Fibroblast of skin of left biceps (primary cell): ENCODE measurements at places on chromosomes 12 and 14.

- no peak for DNase-seq
Measured at GRCh38 chr12:29750131-29750927, 33.4 kb downstream of the TMTC1 start.

DNA sequence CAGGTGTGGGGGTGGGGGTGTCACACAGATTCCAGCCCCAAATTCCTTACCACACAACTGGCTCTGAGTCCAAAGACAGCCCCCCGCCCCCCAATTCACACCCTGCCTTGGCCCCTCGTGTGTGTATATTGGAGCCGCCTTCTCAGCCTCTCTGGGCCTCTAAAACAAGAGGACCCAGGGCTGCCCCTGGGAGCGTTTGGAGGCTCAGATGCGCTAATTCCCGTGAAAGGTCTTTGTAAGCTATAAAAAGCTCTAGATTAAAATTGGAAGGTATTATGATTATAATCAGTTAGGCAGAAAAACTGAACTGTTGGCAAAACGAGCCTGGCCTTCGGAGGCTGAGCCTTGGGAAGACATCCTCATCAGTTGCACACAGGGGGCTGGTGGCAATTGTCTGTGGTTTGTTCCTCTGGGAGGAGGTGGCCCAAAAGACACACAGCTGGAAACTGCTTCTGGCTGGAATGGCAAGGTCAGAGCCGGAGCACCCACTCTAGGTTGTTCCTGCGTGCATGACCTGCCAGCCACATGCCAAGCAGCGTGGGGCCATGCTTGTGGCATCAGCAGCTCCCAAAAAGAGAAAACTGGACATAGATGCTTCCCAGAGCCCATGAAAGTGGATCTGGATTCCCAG lies 118.5 kb downstream of the PHETA1 start:
- no peak for DNase-seq

DNA sequence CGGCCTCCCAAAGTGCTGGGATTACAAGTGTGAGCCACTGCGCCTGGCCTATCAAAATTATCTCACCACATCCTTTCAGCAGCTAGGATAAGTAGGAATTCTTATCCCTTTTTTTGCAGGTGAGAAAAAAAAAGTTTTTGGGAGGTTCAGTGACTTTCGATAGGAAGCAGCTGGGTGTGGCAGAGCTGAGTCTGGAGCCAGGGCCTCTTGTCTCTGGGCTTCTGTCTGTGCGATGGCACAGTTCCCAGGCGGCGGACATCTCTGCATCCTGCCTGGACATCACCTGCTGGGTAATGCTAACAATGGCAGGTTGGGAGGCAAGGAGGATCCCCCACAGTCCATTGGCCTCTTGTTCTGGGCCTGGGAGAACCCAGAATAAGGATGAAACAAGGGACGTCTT lies 12.5 kb downstream of the NRXN3 start:
- DNase-seq, result no peak

DNA sequence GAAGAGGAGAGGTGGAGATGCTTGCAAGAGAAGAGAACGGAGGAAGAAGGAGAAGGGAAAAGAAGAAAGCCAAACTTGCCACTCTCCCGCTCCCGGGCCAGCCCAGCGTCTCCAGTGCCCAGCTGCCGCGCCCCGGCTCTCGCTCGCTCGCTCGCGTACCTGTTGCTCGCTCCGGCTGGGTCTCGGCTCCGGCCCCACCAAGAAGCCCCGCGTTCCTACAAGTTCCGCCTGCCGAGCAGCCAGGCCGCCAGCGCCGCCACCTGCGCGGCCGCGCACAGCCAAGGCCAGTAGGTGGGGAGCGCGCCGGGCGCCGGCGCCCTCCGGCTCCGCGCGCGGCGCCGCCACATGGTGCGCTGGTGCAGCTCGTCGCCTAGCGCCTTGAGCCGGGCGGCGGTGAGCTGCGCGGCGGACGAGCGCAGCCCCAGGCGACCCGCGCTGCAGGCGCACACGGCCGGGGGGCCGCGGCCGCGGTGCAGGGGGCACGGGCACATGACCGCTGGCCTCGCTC lies 370 bp downstream of the HRK start:
- DNase-seq, result no peak

DNA sequence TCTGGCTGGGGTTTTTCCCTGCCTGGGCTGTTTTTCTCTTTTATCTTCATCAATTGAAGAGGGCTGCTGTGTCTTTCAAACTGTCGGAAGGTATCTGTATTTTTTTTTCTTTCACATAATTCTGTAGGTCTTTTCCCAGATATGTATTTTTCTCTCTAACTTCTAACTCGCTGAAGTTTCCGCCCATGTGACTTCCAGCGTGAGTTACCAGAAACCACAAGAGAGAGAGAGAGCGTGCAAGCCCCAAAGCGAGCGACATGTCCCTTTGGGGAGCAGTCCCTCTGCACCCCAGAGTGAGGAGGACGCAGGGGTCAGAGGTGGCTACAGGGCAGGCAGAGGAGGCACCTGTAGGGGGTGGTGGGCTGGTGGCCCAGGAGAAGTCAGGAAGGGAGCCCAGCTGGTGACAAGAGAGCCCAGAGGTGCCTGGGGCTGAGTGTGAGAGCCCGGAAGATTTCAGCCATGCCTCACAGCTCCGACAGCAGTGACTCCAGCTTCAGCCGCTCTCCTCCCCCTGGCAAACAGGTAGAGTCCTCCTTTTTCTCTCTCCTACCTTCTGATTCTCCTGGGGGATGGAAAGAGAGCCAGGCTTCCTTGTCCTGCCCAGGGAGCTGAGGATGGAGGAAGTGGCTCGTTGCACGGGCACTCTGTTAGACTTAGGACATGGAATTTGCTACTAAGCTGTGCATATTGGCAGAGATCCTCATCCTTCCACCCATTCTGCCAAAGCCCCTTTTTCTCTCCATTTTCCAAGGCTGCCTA lies at the start of gene BATF:
TSS of gene BATF (plus strand) at position 246 of the 759 bp plus-strand sequence. CDS start at position 460, 214 bp downstream.
- no peak for DNase-seq

- DNase-seq, result no peak
Measured at GRCh38 chr12:3253682-3254275, 176.6 kb downstream of the TSPAN9 start.

- DNase-seq, result peak; percentile 97
Measured at GRCh38 chr12:19273482-19274330, 144.2 kb downstream of the PLEKHA5 start.

DNA sequence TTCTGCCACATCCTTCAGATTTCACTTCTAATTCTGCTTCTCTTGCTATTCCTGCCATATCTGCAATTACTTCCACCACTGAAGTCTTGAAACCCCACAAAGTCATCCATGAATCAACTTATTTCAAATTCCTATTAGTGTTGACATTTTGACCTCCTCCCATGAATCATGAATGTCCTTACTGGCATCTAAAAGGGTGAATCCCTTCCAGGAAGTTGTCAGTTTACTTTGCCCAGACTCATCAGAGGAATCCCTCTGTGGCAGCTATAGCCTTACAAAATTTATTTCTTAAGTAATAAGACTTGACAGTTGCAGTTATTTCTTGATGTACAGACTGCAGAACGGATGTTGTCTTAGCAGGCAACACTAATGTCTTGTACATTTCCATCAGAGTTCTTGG lies 162.9 kb downstream of the PCNX1 start:
- no peak for DNase-seq

GRCh38 chr12:128467882-128468281 lies 200.9 kb downstream of the TMEM132C start:
- no peak for DNase-seq

DNA sequence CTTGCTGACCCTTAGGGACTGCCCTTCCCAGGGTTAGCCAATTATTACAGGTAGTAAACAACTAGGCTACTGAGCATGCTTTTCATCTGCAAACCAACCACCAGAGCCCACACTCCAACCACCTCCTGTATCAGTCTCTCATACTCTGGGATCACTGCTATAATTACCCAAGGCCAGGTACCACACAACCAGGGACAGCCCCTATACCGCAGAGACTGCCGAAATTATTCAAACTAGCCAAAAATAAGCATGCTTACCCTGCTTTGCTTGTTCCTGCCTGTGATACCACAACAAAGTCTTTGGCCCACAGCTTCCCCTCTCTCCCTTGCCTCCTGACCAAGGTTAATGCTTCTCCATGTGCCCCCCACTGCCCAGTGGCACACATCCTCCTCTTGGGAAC lies 197.6 kb upstream of the SRRM4 start:
- DNase-seq, result no peak

- no peak for DNase-seq
Measured at GRCh38 chr12:91857813-91858542, 287.7 kb downstream of the BTG1 start.

DNA sequence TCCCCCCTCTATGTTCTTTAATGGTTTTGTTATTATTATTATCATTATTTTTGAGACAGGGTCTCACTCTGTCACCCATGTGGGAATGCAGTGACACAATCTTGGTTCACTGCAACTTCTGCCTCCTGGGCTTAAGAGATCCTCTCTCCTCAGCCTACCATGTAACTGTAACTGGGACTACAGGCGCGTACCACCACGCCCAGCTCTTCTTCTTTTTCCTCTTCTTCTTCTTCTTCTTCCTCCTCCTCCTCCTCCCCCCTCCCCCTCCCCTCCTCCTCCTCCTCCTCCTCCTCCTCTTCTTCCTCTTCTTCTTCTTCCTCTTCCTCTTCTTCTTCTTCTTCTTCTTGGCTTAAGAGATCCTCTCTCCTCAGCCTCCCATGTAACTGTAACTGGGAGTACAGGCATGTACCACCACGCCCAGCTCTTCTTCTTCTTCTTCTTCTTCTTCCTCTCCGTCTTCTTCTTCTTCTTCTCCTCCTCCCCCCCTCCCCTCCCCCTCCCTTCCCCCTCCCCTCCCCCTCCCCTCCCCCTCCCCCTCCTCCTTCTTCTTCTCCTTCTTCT lies 5.4 kb upstream of the KRT7 start:
- no peak for DNase-seq

DNA sequence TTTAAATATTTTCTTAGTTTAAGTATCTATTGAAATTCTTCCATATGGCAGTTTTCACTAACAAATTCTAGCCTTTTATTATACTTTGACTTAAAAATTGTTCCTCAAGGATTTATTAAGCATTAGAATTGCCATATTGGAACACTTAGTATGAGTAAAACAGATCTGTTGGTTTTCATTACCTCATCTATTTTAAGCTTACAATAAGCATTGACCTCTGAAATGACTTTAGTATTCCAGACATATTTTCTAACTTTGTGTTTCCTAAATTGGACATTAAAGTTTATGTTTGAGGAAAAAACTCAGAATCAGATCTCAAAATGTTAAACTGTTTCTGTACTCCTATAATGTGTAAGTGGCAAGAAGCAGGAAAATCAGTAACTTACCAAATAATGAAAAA lies 48.4 kb downstream of the CSRP2 start:
- DNase-seq, result peak; percentile 6

DNA sequence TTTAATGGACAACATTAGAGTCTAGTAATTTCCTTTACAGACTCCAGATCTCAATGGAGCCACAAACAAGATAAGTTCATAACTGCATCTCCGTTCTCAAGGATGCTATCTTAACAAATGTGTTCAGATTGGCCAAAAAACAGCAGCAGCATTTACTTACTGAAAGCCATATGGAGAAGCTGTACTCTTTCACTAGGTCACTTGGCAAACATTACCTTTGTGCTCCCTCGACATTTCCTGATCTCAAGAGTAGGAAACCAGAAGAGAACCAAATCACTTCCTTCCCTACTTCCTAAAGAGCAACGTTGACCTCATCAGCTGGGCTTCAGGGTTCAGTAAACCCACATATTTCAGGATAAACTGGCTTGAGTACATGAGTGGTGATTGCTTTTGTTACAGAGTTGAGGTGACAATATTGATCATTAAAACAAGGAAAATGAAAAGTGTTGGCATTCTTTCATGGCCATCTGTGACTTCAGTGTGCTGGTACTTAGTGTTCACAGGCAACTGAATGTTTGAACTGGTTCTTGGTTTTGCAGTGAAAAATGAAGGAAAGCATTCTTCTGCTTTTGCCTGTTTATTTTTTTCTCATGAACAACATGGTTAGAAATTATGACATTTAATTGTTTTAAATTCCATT lies 449.6 kb downstream of the TMEM117 start:
- DNase-seq, result no peak

DNA sequence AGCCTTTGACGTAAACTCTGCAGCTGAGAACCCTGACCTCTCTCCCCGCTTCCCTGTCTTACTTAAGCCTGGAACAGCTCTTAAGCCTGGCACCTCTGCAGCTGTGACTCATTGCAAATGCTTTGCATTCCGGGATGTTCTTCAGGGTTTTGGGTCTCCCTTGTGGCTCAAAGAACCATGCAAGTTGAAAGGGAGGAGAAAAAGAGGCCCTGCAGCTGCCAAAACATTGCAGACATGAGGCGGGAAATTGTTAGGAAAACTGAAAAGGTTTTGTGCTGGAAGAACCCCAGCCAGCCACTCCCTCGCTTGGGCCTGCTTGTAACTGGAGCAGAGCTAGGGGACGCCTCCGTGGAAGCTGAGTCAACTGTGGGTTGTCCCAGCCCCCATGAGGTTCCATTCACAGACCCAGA lies 60.2 kb upstream of the FERMT2 start:
- peak; percentile 95 for DNase-seq
